ENCODE measurements at places on chromosomes 16 and 17. TPM values are rescaled to one million over a fixed set of nuclear protein-coding genes. Genes with fewer than 3 reads are reported as not detected.

Gene CDRT4
- polyA plus RNA-seq, result 0.48 TPM

Gene CCT6B
- polyA plus RNA-seq, result 1.5 TPM

Gene GNGT2
- polyA plus RNA-seq, result 9.9 TPM

Gene C16orf92
- not detected for polyA plus RNA-seq

Gene PPY
- polyA plus RNA-seq, result not detected

Gene TNFRSF17
- polyA plus RNA-seq, result 0.30 TPM

Gene EVI2A
- polyA plus RNA-seq, result 44.9 TPM
